HS-5 (cell line): ENCODE measurements at places on chromosomes 7 and 10.

DNA sequence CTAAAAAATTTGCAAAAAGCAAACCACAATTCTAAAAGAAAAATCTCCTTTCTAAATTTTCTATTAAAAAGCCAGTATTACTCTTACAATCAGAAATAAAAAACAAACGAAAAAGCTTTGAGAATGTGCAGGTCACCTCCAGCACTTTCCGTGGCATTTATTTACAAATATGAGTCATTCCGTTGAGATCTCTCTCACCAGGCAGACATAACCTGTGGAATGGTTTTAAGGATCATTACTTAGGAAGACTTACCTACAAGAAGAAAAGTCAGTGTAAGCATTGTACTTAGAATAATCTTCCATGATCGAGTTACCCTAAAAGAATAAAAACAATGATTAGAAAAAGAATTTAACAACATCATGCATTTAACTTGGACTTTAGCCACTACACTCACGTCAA is 3.3 kb downstream of the SUN3 start:
- no peak for DNase-seq

DNA sequence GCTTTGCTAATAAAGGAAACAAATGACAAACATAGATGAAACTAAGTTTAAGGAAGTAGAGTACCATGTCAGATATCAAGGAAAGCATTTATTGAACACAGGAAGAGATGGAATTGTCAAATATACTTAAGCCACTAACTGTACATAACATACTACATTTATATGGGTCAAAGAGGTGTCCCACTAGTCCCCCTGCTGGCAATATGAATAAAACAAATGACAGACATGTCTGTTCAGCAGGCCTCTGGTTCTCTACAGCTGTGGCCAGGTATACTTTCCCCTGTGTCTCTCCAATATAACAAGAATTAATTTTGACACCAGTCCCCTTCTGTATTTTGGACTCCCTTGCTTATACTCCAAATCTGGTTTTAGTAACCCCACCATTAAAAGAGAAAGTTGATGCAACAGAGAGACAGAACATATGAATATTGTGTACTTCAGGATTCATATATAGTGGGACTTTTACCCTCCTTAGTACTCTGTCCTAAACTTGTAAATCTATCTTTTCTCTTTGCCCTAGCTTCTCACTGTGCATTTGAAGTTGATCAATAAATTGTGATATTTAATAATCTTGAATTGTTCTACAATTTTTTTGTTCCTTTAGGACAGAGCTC is 42.9 kb downstream of the CD36 start:
- no peak for DNase-seq

DNA sequence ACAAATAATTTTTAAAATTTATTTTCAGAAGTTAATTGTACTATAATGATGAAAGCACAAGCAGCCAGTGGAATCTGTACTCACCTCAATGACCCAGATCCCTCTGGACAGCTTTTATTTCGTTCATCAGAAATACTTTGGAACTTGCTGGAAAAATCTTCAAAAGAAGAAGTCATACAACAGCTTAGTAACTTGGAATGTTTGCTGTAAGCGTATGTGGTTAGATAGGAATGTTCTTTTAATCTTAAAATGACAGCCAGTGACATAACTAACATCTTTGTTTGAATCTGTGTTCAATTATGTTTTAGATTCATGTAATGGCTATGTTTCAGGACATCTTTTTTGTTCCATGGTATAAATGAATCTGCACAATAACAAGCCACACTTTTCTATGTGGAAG is 26.8 kb downstream of the CFAP69 start:
- DNase-seq: peak; percentile 58

GRCh38 chr7:112172870-112173567 is 33.2 kb downstream of the DOCK4 start:
- no peak for DNase-seq

GRCh38 chr7:47376991-47377616 is 204.8 kb downstream of the TNS3 start:
- no peak for DNase-seq

DNA sequence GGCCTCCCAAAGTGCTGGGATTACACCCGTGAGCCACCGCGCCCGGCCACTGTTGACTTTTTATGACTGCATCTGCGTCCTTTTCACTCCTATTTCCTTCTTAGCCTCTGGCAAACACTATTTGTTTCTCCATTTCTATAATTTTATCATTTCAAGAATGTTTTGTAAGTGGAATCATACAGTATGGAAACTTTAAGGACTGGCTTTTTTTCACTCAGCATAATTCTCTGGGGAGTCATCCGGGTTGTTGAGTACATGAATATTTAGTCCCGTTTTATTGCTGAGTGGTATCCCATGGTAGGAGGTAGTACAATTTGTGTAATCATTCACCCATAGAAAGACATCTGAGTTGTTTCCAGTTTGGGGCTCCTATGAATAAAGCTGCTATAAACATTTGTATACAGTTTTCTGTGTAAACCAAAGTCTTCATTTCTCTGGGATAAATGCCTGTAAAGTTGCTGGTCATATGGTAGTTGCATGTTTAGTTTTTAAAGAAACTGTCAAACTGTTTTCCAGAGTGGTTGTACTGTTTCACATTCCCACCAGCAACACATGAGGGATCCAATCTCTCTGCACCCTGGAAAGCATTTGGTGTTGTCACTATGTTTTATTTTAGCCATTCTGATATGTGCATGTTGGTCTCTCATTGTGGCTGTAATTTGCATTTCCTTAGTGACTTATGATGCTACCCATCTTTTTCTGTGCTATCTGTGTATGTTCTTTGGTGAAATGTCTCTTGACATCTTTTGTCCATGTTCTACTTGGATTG is 139.6 kb upstream of the EEPD1 start:
- DNase-seq: no peak

- DNase-seq: no peak
Observed at GRCh38 chr7:146479040-146479439, 362.4 kb downstream of the CNTNAP2 start.

DNA sequence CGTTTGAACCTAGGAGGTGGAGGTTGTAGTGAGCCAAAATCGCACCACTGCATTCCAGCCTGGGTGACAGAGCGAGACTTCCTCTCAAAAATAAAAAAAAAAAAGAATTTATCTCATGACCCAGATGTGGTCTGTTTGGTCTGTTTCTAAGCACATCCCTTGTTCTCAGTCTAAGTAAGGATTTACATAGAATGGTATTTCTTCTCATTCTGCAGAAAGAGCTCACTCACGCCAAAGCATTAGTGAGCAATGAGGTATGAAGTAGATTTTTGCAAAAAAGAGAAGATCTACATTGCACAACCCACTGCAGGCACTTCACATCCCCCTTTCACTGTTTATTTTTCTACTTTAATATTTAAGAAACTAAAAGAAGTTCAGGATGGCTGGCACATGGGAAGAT is 76.5 kb upstream of the FGL2 start:
- no peak for DNase-seq

GRCh38 chr10:7787150-7787856 is 490 bp downstream of the KIN start:
- DNase-seq: no peak

DNA sequence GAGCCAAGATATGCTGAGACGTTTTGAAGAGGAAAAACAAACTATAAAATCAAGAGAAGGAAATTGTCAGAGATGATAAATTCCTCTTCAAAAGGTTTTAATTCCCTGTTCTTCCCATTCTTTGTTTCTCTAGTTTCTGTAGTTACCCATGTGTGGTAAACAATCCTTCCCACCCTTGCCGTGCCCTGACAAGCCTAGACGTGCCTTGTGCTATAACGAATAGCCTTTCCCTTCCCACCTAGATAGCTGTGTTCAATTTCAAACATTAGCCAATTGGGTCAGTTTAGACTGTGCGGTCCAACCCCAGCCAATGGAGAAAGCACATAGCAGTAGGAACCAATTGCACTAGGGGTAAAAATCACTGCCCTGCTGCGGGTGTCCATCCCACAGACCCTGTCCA is 138.1 kb downstream of the RALA start:
- DNase-seq: no peak

DNA sequence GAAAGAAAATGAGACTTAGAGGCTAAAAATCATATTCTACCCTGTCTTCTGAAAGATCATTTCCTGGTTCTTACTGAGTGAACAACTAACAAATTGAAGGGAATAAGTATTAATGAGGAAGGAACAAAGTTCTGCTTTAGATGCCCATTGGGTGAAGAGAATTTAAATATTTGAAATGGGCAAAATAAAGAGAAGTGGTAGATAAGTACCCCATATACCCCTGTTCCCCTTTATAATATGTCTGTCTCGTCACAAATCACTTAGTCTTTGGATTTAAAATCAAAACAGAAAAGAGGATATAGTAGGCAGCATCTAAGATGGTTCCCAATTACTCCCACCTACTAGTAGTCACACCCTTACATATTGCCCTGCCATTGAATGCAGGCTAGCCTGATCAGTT is 13.2 kb downstream of the TES start:
- no peak for DNase-seq

DNA sequence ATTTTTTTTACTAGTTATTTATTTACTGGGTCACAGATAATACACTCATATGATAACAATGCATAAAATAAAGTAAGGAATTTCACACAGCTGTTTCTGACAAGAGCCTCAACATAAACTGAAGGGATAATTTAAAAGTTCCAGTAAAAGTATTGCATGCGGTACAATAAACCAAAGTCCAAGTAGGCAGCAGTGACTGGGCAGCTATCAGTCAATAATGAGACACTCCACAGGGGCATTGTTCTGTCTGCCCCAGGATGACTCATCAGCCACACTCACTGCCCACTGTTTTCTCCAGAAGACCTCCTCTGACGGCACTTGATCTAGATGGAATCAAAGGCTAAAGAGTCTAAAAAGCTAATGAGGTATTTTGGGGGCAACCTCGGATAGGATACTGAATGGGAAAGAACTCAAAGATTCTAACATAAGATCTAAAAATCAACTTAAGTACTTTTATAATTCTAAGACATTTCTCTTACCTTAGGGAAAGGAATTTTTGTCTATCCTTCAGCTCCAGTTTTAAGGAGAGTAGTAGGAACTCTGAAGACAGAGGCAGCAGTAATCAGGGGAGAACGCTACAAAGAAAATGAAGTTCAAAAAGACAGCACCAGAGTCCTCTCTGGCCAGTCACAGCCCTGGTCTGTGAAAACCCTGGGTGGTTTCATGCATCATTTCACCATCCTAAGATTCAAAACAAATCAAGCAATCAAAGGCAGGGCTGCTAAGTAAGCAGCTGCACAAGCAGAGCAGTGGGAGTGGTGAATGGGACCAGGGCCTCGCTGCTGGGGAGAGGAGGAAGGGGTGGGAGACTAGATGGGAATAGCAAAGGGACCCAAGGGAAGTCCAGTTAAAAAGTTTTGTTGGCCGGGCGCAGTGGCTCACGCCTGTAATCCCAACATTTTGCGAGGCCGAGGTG is 175.1 kb downstream of the AVL9 start:
- no peak for DNase-seq

DNA sequence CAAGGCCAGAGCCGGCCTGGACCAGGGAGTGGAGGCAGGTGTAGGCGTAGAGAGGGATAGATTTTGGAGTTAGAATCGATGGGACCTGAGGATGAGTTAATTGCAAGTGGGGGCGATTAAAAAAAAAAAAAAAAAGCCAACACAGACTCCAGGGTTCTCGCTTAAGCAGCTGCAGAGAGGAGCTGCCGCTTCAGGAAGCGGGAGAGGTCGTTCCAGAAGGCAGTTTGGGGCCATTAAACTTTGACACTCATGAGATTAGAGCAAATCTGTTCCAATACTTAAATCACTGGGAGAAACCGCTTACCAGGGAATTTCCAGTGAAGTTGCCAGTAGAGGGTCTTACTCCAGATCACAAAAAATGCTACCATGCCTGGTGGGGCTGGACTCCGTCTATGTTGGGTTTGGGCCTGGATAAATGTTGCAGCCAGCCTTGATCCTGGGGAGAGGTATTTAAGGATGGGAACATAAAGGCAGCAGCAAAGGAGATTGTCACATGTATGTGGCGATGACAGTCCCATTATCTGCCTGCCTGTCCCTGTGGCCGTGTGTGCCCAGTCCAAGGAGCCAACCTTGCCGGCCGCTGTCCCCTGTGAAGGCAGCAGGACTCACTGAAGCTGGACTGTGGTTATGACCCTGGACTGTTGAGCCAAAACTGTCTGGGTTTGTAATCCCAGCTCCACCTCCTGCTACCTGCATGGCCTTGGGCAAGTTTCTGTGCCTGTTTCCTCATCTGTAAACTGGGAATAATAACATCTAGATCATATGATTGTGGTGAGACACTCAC is 23.9 kb upstream of the GRID1 start:
- no peak for DNase-seq

- DNase-seq: no peak
Observed at GRCh38 chr7:101169838-101170551, 4.6 kb upstream of the VGF start.

DNA sequence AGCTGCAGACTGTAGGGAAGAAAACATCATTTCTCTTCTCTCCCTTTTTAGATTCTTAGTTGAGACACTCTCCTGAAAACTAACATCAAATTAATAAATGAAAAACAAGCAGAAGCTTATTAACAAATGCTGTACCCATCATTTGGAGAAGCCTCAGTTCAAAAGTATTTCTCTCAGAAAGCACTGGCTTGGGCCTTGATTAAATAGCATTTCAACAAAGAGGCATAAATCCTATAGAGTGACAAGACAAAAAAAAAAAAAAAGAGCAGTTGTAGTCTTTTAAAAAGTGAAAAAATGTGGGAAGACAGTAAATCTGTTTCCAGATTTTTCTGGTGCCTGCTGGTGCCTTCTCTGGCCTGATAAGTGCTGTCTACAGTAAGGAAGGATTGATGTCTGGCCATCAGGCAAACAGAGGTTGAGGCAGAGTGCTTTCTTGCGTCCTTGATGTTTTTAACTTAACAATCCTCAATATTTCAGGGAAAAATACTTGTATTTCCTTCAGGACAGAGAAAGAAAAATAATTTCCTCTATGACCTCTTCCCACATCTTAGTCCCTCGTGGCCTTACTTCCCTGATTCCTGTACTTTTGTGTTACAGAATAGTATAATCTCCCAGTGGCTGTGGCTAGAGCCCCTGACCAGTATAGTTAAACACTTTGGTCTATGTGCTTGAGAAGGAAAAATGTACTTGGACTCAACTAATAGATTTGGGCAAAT is 300.5 kb downstream of the HGF start:
- DNase-seq: no peak

DNA sequence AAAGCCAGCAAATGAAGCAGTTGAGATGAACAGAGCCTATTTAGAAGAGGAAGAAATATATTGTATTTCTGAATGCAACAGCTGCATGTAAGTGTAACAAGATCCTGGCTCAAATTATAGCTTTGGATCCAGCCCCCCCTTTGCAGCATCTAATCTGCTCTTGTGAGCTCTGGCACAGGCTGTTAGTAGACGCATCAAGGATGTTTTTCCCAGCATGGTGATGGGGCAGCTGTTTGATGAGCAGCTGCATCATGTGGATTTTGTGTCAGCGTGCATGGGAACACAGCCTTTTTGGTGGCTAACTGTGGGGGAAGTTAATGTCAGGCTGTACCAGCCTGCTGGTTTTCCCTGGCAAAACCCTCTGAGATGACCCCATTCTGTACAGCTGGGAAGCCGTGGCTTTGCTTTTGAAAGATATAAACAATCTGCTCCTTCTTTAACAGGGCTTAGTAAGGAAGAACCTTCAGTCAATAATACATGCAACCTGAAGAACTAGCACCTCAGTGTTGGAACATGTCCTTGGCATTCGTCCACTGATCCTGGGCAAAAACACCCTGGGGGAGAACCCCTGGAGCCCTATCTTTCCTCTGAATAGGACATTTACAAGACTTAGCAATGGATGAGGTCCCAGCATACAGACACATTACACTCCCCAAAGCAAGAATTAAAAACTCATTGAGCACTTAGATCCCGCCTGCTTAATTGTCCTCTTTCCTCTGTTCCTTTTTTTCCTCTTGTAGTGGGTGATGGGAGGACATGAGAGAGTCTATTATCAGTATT is 70.6 kb downstream of the NPS start:
- no peak for DNase-seq
